ENCODE measurements at places on chromosomes 12 and 14.

DNA sequence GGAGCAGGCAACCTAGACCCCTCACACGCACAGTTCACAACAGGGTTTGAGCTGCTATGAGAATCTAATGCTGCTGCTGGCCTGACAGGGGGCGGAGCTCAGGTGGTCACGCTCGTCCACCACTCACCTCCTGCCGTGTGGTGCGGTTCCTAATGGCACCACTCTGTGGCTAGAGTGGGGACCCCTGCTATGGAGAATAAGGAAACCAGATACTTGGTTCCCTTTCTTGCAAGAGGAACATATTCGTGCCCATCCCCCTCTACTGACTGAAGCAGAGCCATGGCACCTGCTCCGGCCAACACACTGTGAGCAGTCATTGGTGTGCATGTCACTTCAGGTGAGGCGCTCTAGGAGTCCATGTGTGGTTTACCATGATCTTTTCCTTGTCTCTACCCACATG lies 30.4 kb upstream of the RIMBP2 start:
- no peak for DNase-seq

- DNase-seq = no peak
These were observed 23.8 kb downstream of the CNTN1 start for GRCh38 chr12:40716037-40716436.

- no peak for DNase-seq
These were observed 31.4 kb upstream of the OXA1L start for GRCh38 chr14:22735096-22735495.

GRCh38 chr14:42633504-42634095 lies 1026.9 kb downstream of the LRFN5 start:
- no peak for DNase-seq

DNA sequence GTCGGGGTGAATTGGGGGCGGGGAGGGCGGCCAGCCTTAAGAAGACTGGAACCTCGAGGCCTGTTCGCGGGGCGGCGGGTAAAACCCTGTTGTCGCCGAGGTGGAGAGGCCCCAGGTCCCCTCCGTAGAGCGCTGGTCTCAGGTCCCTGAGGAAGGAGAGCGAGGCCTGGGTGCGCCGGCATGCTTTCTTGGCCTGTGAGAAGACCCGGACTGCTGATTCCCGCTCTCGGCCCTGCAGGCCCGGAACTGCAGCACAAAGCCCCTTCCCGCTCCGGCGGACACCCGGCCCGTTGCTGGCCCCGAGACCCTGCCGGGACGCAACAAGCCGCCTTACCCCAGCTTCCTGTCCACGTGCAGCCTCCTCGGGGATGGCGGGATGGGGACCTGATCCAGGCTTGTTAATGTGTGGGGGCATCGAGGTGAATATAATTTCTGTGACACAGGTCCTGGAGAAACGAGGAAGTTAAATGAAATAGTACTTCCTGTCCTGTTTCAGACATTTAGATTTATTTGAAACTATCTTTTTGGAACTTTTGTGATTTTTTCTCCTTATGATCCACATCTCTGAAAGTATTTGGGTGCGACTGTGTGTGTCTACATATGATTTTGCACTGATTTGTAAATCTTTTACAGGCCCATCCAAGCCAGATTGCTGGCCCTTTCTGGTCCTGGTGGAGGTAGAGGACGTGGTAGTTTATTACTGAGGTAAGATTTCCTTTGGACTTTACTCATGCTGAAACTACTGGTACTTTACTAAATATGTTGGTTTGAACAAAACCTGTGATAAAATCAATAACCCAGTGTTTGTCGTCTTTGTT lies 600 bp downstream of the PNN start:
- DNase-seq = peak; percentile 14

DNA sequence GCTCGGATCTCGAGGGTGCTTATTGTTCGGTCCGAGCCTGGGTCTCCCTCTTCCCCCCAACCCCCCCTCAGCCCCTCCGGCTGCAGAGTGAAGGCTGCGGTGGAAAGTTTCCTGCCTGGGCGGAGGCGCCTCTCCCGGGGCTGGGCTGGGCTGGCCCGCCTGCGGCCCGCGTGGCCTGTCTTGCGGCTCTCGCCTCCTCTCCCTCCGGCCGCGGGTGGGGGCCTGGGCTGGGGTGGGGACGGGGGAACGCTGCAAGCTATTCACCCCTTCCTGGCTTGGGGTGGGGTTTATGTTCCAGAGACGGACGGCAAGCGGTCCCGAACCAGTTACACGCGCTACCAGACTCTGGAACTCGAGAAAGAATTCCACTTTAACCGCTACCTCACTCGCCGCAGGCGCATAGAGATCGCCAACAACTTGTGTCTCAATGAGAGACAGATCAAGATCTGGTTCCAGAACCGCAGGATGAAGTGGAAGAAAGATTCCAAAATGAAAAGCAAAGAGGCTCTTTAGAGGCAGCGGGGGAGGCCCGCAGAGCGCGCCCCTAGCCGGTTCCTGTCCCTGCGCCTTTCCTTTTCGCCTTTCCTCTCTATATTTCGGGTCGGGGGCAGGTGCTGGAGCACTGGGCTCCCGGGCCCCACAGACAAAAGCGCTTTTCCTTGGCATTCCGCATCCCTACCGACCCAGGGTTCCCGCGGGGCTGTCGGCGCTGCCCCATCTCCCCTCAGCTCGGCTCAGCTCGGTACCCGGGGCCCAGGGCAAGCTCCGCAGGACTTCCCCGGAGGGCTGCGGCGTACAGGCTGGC lies 1.3 kb downstream of the HOXC5 start:
- DNase-seq = no peak

- DNase-seq = no peak
These were observed 2.1 kb downstream of the EML5 start for GRCh38 chr14:88790501-88791251.

- no peak for DNase-seq
These were observed 521.0 kb downstream of the FUT8 start for GRCh38 chr14:65933400-65934069.

DNA sequence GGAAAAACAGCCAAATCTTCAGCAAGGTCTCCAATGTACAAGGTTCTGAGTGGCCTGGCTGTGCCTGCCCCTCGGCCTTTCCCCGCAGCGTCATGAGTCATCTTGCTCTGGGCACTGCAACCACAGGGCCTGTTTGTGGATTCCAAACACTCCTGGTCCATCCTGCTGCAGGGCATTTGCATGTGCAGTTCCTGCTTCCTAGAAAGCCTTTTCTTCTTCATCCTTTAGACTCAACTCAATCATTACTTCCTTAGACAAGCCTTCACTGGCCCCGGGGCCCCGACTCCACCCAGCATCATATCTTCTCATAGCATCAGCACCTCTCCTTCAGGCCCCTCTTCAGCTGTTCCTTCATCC lies 101.8 kb upstream of the EGLN3 start:
- DNase-seq = no peak

- peak; percentile 94 for DNase-seq
These were observed 23.6 kb downstream of the TCHP start for GRCh38 chr12:109923481-109924245.

All from NCI-H526 (cell line).